ENCODE measurements at places on chromosomes 7 and 10. TPM values are rescaled to one million over a fixed set of nuclear protein-coding genes. Genes with fewer than 3 reads are reported as not detected.

Gene FKBP6
- not detected for total RNA-seq

Gene LEP
- total RNA-seq = not detected

Gene FOXL3
- not detected for total RNA-seq

Gene NPC1L1
- not detected for total RNA-seq

- H3K36me3 ChIP-seq = no peaks in the 10 kb centered on the region
- H3K4me3 ChIP-seq = no peak overlapping the region
- H3K27ac ChIP-seq = no peak overlapping the region
- peaks cover 2% of the 10 kb centered on the region for H3K4me1 ChIP-seq
Measured at GRCh38 chr10:91511549-91512330, 101.6 kb downstream of the HECTD2 start.

DNA sequence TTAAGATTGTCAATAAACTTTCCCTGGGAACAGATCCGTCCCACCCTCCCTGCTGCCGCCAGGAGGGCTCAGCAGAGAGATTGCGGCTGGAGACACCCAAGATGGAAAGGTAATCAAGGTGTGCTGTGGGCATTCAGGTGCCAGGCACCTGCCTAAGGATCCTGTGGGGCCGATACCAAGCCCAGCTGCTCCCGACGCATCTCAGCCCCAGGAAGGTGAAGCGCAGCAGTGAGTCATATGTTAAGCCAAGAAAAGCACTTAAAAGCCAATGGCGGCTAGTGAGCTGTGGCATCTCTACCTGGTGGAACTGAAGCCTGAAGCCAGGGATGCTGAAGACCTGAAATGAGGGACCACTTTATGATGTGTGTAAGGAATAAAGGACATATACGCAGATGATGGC lies 6.1 kb downstream of the WDR86 start:
- H3K27me3 ChIP-seq = peaks cover 9% of the 10 kb centered on the region
- no peaks in the 10 kb centered on the region for H3K36me3 ChIP-seq
- H3K4me3 ChIP-seq = no peak overlapping the region
- H3K27ac ChIP-seq = no peak overlapping the region

DNA sequence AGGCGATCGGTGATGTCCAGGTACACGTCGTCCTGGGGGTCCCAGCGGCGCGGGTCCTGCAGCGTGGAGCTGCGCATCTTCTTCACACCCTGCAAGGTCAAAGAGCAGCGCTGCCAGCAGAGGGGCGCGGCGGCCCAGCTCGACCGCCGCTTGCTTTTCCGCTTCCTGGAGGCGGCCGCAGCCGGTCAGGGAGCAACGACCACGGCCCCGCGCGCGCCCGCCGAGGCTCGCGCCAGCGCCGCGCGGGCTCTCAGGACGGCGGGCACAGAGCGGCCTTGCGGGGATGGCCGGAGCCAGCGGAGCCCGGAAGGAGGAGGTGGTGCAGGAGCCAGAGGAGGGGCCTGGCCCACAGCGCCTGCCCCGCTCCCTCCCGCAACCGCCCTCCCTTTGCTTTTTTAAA lies 76.4 kb upstream of the CDC14C start:
- H3K36me3 ChIP-seq = no peaks in the 10 kb centered on the region
- no peak for DNase-seq
- H3K4me3 ChIP-seq = no peak overlapping the region
- H3K27me3 ChIP-seq = peaks cover 3% of the 10 kb centered on the region

DNA sequence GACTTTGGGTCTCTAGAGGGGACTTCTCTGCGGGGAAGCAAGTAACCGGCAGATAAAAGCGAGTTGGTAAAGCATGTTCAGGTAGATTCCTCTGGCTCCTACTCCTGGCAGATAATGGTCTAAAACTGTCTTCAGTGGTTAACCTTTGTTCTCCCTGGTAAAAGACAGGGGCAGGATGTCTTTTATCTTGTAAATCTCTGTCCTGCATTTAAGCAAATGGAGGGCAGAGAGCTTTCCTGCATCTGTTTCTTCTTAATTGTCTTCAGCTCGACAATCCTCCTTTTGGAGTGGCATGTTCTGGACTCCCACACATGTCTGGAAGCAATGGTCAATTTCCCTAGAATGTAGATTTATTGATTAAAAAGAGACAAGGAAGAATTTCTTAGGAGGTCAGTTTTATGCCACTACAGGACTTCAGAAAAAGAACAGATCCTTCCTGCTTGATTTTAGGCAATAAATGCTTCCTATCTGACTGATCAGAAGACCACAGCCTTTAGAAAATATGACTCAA lies 16.6 kb downstream of the C7orf33 start:
- H3K27me3 ChIP-seq = peaks cover 15% of the 10 kb centered on the region
- no peak overlapping the region for H3K4me3 ChIP-seq
- peaks cover 9% of the 10 kb centered on the region for H3K36me3 ChIP-seq
- DNase-seq = no peak

GRCh38 chr10:12741360-12741804 lies 260.1 kb downstream of the CCDC3 start:
- H3K27ac ChIP-seq = no peak overlapping the region
- no peak overlapping the region for H3K4me3 ChIP-seq
- no peaks in the 10 kb centered on the region for H3K27me3 ChIP-seq
- H3K4me1 ChIP-seq = no peaks in the 10 kb centered on the region
- H3K36me3 ChIP-seq = no peaks in the 10 kb centered on the region

GRCh38 chr7:24307326-24307725 lies 23.3 kb downstream of the NPY start:
- peaks cover 29% of the 10 kb centered on the region for H3K27me3 ChIP-seq
- no peaks in the 10 kb centered on the region for H3K36me3 ChIP-seq
- H3K4me1 ChIP-seq = no peaks in the 10 kb centered on the region
- H3K27ac ChIP-seq = no peak overlapping the region

DNA sequence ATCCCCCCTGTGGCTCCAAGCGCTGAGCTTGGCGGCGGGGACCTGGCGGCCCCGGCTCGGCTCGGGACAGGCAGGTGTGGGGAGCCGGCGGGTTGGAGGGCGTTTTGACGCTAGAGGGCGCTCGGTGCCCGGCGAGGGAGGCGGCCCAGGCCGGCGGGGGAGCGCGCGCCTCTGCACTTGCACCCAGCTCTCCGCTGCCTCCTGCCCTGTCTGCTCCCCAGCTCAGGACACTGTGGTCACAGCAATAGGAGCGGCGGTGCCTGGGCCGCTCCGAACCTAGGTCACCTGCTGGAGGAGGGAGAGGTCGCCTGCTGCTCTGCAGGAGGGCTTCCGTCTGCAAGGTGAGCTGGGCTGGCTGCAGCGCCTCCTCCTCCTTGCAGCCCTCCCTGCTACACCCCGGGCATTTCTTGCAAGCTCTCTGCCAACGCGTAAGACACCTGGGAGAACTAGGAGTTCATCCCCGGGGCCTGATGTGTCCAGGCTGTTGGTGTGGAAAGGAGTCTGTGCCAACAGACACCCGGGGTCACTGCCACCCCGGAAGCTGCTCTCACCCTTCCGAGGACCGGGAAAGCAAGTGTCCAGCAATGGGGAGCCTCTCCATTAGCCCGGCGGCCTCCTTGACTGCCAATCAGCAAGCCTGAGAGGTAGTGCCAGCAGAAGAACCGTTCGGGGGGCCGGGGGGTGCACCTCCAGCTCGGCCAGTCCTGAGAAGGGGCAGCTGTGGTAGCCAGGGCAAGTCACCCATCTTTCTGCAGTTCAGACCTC lies 620.4 kb downstream of the GALNT17 start:
- H3K27me3 ChIP-seq = no peaks in the 10 kb centered on the region
- H3K4me3 ChIP-seq = no peak overlapping the region
- no peaks in the 10 kb centered on the region for H3K4me1 ChIP-seq
- H3K36me3 ChIP-seq = no peaks in the 10 kb centered on the region
- H3K27ac ChIP-seq = no peak overlapping the region

- no peak overlapping the region for H3K4me3 ChIP-seq
- H3K4me1 ChIP-seq = peaks cover 3% of the 10 kb centered on the region
- DNase-seq = no peak
- H3K27ac ChIP-seq = no peak overlapping the region
Measured at GRCh38 chr10:79933961-79934360, 14.9 kb downstream of the SFTPD start.

DNA sequence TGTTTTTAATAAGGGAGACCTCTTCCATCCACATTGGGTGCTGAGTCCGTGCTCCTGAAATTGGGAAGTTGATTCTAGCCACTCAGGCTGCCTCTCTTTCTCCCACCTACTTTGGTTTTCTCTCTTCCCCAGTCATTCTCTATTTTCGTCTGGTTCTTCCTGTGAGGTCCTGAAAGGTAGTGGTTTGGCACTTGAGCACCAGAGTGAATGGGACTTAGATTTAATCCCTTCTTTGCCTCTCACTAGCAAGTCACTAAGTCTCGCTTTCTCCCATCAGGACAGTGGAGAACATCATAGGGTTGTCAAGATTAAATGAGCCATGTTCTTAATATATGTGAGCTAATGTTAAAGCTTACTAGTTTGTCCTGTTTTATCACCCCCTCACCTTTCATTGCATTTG lies 4.0 kb upstream of the AASS start:
- no peak overlapping the region for H3K4me3 ChIP-seq
- no peak overlapping the region for H3K27ac ChIP-seq
- H3K4me1 ChIP-seq = peaks cover 17% of the 10 kb centered on the region
- no peaks in the 10 kb centered on the region for H3K36me3 ChIP-seq

- peaks cover 15% of the 10 kb centered on the region for H3K27me3 ChIP-seq
- no peak overlapping the region for H3K4me3 ChIP-seq
- no peaks in the 10 kb centered on the region for H3K4me1 ChIP-seq
- DNase-seq = no peak
- H3K27ac ChIP-seq = no peak overlapping the region
Measured at GRCh38 chr7:28383975-28384374, 28.3 kb upstream of the CREB5 start.
